ENCODE measurements at places on chromosomes 1 and 21.

- no peak for DNase-seq
Measured at GRCh38 chr1:221234791-221235190, 355.5 kb downstream of the HLX start.

DNA sequence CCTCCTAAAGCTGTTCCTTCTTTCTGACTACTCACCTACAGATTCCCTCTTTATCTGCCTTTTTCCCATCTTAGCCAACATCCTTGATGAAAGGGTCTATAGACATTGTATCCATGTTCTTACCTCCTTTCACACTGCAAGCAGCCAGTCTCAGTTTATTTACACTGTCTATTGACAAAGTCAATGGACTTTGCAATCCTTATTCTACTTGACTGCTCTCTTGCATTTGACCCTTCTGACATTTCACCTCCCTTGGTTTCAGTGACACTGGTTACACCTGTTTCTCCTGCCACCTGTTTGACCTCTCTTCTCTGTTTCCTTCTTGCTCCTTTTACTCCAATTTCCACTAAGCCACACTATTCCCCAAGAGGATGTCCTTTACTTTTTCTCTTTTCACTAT, 224.0 kb upstream of the SNX7 start:
- DNase-seq, result no peak

DNA sequence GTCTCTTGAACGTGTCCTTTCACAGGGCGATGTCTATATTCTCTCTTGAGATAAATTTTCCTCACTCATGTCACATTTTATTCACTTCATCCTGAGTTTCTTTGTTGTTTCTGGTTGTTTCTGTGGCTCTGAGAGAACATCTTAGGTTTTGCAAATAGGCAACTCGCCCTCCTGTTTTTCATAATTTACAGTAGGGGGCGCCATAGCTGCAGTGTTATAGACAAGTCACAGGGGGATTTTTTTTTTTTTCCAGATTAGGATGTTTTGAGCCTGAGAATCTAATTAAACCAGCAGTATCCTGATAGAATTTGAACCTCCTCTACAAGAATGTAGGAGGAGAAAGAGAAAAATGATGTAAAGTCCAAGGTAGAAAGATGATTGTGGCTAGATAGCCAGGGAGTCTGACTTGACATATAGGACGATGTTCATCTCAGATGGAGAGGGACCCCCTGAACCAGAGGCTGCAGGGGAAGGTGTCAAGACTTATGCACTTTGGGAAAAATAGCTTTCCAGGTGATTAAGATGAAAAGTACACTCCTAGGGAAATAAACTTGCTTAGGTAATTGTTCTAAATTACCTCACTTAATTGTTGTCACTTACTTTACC, 76.3 kb downstream of the ZP4 start:
- no peak for DNase-seq

DNA sequence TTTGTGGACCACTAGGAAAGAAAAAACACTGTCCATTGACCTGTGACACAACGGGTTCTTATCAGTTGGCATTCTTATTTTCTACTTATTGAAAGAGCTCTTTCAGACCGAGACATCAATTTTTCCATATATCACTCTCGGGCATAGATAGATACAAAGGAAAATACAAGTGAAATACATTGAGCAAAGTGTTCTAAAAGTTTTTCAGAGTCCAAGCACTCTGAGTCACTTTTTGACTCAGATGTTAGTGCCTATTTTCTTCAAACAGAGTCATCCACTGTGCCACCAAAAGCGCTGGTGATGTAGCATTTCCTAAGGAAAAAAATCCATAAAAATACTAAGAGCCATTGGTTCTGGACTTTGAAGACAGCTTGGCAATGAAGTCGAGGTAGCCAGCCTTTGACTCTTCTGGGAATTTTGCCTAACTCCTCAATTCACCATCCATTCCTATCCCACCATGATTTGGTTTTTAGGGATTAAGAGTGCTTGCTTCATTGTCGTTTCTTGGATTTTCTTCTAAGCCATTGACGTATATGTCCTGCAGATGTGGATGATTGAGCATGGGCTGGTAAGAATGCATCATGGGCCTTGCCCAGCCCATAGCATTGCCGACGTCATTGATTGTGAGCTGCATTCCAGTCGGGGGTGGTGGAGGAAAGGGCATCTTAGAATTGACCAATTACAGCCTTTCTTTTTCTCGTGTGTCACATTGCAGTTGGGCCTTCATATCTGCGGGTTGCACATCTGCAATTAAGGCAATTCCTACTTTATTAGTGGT, 10.6 kb downstream of the GALNT2 start:
- DNase-seq, result no peak

DNA sequence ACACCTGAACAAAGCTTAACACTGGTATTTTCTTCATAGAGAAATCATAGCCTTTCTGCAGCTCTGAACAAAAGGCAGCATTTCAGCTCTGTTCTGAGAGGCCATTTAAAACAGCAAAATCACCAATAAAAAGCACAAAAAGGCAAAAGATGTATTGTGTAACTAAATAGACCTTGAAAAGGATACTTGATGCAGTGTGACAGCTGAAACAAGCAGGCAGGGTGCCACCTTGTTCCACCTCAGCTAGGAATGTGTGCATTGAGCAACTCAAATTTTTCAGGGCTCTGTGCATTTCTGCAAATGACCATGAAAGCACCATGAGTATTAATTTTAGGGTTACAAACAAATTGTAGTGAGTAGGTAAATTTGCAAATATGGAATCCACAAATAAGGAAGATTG, 65.8 kb downstream of the RHOU start:
- no peak for DNase-seq

- no peak for DNase-seq
Measured at GRCh38 chr1:154411525-154411924, 6.4 kb downstream of the IL6R start.

DNA sequence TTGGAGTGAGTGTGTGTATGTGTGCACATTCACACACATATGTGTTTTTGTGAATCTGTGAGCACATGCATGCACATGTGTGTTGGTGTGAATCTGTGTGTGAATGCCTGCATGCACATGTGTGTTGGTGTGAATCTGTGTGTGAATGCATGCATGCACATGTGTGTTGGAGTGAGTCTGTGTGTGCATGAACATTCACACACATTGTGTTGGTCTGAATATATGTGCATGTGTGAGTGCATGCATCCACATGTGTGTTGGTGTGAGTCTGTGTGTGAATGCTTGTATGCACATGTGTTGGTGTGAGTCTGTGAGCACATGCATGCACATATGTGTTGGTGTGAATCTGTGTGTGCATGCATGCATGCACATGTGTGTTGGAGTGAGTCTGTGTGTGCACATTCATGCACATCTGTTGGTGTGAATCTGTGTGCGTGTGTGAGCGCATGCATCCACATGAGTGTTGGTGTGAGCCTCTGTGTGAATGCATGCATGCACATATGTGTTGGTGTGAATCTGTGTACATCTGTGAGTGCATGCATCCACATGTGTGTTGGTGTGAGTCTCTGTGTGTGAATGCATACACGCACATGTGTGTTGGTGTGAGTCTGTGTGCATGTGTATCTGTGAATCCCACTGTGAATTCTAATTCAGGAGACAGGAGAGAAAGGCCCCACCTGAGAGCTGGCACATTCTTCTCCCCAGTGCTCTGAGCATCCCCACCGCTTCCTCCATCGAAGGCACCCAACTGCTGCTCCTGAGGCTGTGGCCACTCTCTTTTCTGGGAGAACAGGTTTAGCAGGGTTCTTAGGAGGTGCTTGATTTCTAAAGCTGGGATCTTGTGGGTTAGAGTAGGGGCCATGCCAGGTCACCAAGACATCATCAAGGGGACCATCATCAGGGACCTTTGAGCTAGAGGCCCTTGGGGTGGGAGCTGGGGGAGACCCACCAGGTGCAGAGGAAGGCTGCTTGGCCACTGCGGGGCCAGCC, 117.5 kb upstream of the ARHGEF16 start:
- no peak for DNase-seq

GRCh38 chr1:8746554-8746953, 70.9 kb downstream of the RERE start:
- DNase-seq, result no peak

GRCh38 chr21:41809891-41810596, 43.2 kb upstream of the RIPK4 start:
- DNase-seq, result no peak

- peak; percentile 18 for DNase-seq
Measured at GRCh38 chr1:8560611-8561544, 243.0 kb downstream of the SLC45A1 start.

GRCh38 chr1:111747282-111747734, 8.1 kb upstream of the INKA2 start:
- peak; percentile 85 for DNase-seq
